Karpas-422 (cell line): ENCODE measurements at places on chromosomes 4 and X.

DNA sequence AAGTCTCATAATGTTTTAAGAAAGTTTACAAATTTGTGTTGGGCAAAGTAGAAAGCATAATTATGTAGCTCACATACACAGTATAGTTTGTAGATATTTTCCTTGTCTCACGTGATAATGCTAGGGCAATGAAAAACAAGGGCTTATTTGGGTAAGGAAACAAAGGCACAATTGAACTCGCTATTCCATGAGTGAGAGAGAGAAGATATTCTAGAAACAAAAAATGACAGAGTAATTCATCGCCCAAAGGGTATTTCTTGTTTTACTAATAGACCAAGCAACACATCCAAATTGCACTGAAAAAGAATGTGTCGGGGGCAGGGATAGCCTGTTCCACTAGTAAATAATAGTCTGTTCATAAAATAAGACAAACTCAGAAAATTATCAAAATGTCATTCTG is 3.6 kb upstream of the ASB11 start:
- DNase-seq = no peak

DNA sequence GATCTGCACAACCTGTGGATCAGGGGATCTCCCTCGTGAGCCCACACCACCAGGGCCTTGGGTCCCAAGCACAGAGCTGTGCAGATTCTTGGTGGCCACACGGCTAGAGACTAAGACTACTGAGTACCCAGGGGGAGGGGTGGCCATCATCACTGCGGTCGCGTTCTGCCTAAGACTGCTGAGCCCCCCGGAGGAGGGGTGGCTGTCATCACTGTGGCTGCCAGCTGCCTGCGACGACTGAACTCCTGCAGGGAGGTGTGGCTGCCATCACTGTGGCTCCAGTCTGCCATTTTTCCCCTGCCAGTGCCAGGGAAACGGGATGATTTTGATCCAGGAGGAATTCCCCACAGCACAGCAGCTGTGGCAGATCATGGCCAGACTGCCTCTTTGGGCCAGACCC is 141.7 kb upstream of the SPANXB1 start:
- no peak for DNase-seq

DNA sequence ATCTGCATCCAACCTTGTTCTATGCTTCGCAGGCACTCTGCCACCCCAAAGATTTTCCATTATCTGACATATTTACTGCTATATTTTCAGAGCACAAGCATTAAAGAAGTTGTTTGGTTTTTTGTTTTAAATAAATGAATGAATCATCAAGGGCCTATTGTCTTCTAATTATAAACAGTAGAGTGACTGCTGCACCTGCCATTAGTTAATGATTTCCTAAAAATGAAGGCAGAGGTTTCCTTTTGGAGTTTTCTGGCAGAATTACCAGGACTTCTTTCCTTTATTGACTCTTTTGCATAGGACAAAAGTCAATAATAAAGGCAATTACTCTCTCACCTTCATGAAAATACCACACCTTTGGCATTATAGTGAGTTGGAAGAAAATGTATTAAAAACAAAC is 238.1 kb downstream of the INPP4B start:
- DNase-seq = no peak

- DNase-seq = no peak
These were observed 5.8 kb downstream of the SH3KBP1 start for GRCh38 chrX:19881559-19881958.

GRCh38 chrX:70208479-70208878 is 26.0 kb upstream of the AWAT1 start:
- no peak for DNase-seq

DNA sequence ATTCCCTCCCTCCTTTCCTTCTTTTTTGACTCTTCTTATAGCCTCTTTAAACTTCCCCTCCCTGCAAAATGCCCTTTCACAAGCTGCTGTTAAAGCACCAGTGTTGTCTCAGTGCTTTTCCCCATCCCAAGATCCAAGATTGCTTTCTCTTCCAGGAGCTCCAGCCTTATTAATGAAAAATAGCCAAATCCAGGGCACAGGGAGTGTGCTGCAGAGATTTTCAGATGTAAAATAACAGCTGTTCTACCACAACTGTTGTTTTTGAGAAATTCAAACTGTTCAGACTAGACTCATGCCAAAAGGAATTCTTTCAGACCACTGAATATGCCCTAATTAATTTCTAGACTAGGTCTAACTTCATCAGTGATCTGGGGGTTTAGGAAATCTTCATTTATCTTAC is 47.0 kb upstream of the GPC3 start:
- no peak for DNase-seq

GRCh38 chrX:46965125-46965758 is 53.0 kb downstream of the JADE3 start:
- DNase-seq = no peak

DNA sequence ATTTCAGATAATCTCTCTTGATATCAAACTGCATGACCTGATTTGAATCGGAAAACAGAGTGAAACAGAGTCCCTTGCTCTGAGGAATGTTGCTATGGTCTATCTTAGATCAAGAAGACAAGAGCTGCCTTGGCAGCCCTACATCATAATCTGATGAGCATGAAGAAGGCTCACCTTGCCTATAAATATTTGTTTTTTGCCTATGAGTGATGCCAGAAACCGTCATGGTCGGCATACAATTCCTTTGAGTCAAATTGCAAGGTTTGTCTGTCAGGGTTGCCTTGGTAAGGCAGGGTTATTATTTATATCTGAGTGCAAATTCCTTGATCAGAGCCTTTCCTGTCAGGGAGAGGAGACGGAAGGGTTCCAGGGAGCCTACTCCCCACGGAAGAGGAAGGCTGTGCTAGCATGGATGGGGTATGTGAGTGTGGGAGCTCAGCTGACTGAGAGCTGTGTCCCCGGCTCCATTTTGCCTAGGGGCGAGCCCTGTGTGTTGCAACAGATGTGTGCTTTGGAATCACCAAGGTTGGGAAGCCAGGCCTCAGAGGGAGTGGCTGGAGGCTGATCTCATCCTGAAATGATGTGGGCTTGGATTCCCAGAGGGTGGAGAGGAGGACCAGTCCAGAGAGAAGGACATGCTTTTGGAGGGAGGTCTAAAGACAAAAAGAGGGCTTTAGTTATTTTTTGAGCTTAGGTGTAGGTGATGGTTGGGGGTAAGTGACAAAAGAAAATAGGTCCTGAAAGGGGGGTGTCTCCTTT is 43.6 kb downstream of the RTL9 start:
- DNase-seq = no peak

DNA sequence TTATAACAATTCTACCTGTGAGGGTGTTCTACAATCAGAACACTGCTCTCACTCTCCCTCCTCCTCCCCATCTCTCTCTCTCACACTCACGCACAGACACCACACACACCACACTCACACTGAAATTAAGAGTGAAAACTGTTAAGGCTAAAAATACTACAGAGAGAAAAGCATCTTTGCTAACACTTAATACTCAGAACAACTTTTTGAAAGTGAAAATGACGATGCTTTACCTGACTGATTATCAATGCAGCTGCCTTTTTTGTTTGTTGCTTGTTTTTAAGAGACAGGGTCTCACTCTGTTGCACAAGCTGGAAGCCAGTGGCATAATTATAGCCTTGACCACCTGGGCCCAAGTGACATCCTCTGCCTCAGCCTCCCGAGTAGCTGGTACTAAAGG is 222.4 kb downstream of the APBB2 start:
- no peak for DNase-seq

DNA sequence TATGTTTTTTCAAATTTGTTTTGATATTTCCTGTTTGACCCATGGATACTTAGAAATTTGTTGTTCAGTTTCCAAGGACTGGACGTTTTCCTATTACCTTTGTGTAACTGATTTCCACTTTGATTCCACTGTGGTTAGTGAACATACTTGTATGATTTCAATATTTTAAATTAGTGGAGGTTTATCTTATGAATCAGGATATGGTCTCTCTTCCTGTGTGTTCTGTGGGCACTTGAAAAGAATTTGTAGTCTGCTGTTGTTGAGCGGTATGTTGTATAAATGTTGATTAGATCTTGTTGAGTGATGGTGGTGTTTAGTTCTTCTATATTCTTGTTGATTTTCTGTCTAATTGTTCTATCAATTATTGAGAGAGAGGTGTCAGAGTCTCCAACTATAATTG is 21.2 kb upstream of the LAMTOR3 start:
- DNase-seq = no peak

- DNase-seq = no peak
These were observed 88.5 kb downstream of the PDS5A start for GRCh38 chr4:39889226-39889625.

DNA sequence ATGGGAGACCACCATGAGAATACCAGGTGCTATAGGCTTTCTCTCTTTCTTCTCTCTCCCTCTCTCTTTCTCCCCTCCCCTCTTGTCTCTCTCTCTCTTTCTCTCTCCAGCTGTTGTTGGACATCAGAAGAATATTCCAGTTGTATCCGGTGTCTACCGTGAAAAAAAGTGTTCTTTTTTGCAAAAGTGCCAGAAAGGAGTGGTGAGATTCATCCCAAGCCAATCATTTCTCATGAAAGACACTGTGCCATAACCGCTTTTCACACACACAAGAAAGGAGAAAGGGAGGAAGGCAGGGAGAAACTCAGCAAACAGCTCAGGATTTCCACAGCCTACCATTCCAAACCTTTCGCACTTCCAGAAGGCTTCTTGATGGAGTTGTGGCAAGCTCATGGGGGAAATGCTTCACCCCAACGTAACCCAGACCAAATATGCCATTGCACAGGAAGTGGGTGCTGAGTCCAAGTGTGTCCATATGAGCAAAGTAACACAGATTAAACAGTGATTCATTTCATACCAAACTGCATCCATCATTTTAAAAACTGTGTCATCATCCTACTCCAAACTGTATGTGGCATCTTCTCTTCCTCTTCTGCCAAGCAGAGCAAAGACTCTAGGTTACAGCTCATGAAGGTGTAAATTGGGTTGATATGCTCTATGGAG is 224.0 kb downstream of the APBB2 start:
- DNase-seq = no peak

- no peak for DNase-seq
These were observed 47.2 kb upstream of the RBPJ start for GRCh38 chr4:26273616-26273980.

DNA sequence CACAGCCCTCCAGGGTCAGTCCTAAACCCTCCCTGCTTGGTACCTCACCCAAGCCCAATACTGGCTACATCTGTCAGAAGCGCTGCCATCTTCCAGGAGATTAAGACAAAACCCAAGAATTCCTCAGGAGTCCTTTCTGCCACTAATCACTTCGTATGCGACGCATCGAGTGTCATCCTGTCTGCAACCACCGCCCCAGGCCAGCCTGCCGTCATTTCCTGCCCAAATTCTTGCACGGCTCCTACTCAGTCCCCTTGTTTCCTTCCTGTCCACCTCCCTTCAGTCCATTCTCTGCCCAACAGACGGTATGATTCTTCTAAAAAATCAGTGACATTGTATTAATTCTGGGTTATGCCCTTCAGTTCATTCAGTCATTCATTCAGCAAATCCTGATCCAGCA is 113.6 kb downstream of the NFKB1 start:
- no peak for DNase-seq

- no peak for DNase-seq
These were observed 201.2 kb downstream of the NPNT start for GRCh38 chr4:106096454-106096853.

GRCh38 chrX:13893826-13894225 is 76.9 kb upstream of the GPM6B start:
- no peak for DNase-seq

DNA sequence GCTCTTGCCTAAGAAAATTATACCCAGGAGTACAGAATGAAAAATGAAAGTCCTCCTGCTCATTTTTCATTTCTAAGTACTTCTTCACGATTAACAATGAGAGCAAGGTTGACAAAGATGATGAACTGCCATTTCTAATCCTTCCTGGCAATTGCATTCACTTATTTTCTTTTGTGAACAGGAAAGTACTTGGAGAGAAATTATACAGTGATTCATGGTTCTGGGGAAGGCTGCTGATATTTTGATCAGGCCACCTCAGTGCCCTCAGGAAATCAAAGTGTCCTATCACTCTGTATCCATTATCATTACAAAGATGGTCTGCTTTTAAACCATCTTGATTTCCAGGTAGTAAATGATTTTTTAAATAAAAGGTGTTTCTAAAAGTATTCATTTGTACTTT is 467.5 kb downstream of the PACRGL start:
- no peak for DNase-seq

DNA sequence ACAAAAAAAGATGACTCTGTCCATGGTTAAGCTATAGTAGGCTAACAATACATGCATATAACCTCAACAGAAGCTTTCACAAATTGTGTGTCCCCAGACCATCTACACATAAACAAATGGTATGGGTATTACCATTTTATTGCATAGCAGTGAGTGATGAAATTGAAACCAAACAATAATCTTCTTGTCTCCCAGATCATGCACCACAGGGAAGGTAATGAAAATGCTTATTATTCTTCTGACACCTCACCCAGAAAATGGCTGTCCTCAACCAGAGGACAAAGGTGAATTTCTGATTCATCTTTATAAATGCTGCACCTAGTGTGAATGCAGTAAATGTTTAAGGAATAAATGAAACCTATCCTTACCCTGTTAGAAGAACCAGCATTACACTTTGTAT is 8.0 kb downstream of the PRSS12 start:
- no peak for DNase-seq

GRCh38 chr4:16659694-16660093 is 238.8 kb downstream of the LDB2 start:
- no peak for DNase-seq

DNA sequence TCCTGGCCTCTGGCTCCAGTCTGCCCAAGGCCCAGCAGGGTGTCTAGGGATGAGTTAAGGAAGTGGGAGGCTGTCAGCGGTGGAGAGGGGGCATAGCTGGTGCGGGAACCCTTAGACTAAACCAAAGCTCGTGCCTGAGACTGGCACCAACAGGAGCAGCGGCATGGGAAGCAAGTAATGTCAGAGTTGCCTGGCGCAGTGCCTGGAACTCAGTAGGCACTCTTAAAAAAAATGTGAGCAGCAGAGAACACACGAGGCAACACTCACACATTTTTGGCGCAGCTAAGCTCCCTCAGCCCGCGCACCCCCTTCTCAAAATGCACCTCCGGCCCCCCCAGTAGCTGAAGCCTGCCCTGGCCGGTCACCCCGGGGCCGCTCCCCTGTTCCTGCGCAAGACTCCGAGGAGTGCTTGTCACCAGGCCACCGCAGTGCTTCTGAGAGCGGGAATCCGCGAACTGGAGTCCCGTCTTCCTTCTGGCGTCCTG is 583 bp downstream of the GABRE start:
- no peak for DNase-seq

- DNase-seq = no peak
These were observed 157.7 kb downstream of the AFAP1 start for GRCh38 chr4:7781993-7782392.

DNA sequence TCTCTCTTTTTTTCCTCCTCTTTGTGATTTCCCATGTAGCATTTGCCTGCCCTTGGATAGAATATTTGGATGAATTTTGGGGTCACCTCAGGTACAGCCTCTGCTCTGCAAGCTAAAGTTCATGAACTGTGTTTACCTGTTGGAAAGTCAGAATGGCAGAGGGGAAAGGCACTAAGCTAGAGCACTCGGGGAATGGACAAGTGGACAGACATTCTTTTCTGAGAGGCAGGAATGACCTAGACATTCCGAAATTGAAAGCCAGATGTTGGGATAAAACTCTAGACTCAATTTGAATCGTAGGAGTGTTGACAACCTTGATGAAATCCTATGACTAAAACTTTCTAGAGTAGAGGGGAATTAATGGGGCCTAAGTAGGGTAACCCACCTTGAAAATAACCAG is 56.1 kb downstream of the LUZP4 start:
- no peak for DNase-seq
